ENCODE measurements at places on chromosomes 5 and 9.

DNA sequence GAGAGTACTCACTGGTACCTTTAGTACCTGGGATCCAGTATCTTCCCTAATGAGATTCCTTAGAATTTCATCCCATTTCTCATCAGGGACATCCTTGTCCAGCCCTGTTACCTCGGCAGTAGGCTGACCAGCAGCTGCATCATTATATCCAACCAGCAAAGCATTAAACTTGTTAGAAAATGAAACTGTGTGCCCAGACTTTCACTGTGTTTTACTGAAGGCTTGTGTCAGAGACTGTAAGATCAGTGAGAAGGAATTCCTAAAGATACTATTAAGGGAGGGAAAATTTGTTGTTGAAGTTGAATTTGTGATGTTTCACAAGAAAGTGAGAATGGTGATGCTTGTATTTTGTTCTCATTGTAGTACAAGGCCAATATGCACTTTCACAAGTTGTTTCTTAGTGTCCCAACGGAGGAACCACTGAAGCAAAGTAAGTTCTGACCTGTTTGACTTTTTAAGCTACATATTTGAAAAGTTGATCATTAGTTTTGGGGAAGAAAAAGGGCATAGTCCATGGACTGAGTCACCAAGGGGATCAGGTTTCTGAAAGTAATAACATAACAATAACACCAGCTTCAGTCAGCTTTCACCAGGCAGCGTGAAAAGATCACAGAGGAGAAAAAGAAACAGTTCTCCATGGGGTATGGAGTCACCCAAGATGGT is 48.8 kb downstream of the GRAMD2B start:
- DNase-seq, result no peak

DNA sequence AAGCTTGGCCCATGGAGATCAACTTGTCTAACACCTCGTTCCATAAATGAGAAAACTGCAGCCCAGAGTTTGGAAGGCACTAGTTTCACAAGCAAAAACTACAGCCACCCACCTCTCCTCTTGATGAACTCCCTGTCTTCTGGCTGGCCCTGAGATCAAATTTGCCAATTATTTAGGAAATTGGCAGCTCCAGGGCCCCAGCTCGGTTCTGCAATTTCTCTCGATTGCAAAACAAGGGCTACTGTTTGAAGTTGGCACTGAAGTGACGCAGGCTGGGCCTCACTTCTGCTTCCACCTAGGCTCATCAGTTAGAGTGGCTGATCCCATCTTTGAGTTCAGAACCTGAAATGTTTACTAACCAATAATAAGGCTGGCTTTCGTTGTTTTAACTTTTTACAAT is 3.7 kb upstream of the GPX3 start:
- no peak for DNase-seq

GRCh38 chr9:130549093-130549735 is 30.2 kb upstream of the FUBP3 start:
- no peak for DNase-seq

- DNase-seq, result no peak
These were observed 362.9 kb downstream of the ARRDC3 start for GRCh38 chr5:91020065-91020800.

DNA sequence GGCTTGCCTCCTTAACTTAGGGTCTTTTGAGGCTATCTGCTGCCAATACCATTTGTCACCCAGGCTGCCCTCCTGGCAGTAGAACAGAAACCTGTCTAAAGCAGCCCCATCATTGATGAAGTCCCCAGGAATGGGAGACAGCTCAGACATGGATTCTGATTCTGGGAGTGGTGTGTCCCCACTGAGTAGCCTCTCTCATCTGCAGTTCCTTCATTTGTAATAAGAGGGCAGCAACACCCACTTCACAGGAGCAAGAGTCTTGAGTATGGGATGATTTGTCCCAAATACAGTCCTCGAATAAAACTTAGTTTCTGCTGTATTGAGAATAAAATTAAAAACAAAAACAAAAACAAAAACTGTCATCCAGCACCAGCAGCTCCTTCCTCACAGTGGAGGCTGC is 167.6 kb downstream of the ASTN2 start:
- peak; percentile 8 for DNase-seq

DNA sequence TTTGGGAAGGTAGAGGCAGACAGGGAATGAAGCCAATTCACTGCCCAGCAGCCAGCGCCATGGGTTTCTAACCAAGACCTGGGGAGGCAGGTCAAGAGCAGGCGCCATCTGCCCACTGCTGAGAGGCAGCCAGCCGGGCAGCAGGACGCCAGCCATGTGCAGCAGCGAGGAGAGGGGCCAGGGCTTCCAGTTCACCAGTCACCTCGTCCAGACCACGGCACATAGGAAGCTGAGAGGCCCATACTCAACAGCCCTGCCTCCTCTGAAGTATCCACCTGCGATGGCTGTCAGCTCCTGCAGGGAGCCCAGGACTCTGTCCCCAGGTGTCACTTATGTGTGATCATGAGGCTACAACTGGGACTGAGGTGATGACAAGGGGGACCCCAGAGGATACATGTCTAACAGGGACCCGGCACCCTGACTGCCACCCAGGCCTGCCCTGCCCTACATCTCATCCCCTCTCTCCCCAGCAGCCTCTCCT is 30.1 kb downstream of the IPPK start:
- DNase-seq, result no peak

- DNase-seq, result no peak
These were observed 143.4 kb downstream of the HINT1 start for GRCh38 chr5:131021646-131022045.

DNA sequence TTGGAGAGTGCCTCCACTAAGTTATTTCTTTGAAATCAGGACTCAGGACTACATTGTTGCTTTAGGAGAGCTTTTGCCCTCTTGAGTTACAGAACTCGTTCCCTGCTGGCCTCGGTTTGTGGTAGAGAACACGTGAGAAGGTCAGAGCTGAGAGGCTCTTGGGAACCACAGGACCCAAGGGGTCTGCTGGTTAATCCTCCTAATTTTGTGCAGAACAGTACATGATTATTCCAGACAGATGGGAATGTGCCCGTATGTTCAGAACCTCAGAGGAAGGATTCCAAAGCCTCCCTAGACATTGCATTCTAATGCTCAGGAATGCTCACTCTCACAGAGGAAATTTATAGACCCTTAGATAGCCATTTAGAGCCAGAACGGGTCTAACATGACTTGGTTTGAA is 25.2 kb upstream of the BASP1 start:
- no peak for DNase-seq

GRCh38 chr5:163978897-163979296 is 473.5 kb downstream of the MAT2B start:
- peak; percentile 27 for DNase-seq

- no peak for DNase-seq
These were observed 16.7 kb downstream of the AP3S1 start for GRCh38 chr5:115858396-115858795.

- DNase-seq, result no peak
These were observed 264.9 kb downstream of the TLE1 start for GRCh38 chr9:81424431-81424830.

GRCh38 chr5:31811210-31811609 is 172.3 kb downstream of the PDZD2 start:
- DNase-seq, result peak; percentile 26

GRCh38 chr9:89721176-89721700 is 116.4 kb downstream of the GADD45G start:
- DNase-seq, result no peak

GRCh38 chr5:33319841-33320240 is 120.9 kb upstream of the TARS1 start:
- no peak for DNase-seq

- DNase-seq, result no peak
These were observed 3.5 kb downstream of the SURF1 start for GRCh38 chr9:133352635-133353340.

GRCh38 chr5:111505096-111505495 is 7.2 kb downstream of the STARD4 start:
- no peak for DNase-seq

DNA sequence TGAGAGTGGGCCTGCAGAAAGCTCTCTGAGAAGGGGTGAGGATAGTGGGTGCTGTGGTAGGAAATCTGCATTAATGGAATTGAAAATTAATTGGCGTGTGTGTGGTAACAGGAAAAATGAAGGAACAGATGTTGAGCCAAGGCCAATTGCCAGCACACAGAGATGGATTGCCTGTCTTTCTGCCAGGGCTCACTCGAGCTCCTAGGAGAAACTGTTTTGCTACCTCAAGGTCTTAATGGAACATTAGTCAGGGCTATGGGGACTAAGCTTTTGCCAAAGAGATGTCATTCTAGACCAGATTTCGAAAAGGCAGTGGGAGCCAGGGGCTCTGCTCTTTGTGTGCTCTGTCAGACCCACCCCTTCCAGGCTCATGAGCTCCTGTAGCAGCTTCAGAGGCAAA is 124.0 kb upstream of the EFNA5 start:
- no peak for DNase-seq

- DNase-seq, result peak; percentile 11
These were observed 11.8 kb upstream of the MRNIP start for GRCh38 chr5:179870403-179870903.

GRCh38 chr5:173735691-173736090 is 119.2 kb upstream of the BOD1 start:
- DNase-seq, result no peak

GRCh38 chr9:1759771-1760300 is 255.3 kb upstream of the SMARCA2 start:
- no peak for DNase-seq
